ENCODE measurements at places on chromosomes 4 and X. TPM values are rescaled to one million over a fixed set of nuclear protein-coding genes. Genes with fewer than 3 reads are reported as not detected.

GAGE12J gene
- not detected for polyA plus RNA-seq

CFAP299 gene
- 0.24 TPM for polyA plus RNA-seq

BRS3 gene
- not detected for polyA plus RNA-seq

ESX1 gene
- polyA plus RNA-seq: not detected

DNA sequence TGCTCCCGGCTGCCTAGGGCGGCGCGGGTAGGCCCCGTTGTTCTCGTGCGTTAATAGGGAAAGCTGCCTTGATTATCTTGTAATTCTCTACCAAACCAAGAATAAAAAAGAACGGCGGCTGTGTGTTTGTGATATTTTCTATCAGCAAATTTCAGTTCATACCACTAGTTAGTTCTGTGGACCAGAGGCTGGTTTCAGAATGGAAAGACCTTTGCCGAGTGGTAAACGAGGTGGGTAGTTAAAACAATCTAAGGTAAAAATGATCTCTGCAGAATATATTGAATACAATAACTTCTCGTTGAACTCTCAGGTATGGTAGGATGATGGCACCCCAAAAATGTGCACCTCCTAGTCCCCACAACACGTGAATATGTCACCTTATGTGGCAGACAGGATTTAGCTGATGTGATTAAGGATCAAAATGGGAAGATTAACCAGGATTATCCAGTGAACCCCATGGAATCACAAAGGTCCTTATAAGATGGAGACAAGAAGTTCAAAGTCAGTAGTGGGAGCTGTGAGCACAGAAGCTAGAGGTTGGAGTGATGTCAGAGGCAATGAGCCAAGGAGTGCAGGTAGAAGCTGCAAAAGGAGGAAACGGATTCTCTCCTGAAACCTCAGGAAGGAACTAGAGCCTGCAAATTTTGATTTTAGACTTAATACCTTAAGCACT, 574 bp upstream of the CFAP97 start:
- DNase-seq: no peak

GRCh38 chrX:43002526-43003203, 224.7 kb upstream of the PPP1R2C start:
- DNase-seq: peak; percentile 2

GRCh38 chr4:102217775-102218355, 127.4 kb downstream of the SLC39A8 start:
- DNase-seq: no peak

DNA sequence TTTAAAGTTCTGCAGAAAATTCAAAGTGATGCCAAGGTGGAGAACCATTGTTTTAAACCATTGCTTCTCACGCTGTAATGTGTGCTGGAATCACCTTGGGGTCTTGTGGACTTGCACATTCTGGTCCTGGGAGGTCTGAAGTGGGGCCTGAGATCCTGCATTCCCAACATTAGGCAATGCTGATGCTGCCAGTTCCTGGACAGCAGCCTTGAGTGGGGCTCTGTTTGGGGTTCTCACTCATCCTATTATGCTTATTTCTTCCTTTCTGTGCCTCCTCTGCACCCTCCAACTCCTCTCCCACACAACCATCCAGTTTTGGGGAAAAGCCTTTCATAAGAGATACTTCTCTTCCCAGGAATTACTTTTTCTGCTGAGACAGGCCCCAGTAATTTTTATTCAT, 44.2 kb upstream of the RASSF6 start:
- DNase-seq: no peak

DNA sequence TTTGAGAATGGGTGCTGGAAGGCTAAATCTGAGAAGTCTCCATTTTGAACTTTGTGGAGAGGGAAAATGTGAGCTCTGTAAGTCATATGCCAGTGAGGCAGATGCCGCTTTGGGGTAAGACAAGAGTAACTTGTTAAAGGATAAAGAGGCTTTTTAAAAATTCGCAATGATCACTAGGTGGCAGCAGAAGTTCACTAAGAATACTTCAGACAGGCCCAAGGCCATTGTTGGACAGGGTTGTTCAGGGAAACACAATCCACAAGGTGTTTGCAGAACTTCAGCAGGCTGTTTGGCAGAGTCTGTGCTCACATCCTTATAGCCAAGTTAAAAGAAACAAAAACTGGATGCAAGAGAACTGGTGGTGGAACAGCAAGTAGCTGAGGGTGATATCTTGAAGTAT, 13.7 kb upstream of the PIGA start:
- DNase-seq: peak; percentile 73

GRCh38 chrX:69238114-69238886, 73.0 kb upstream of the PJA1 start:
- DNase-seq: peak; percentile 67
